Left renal cortex interstitium (tissue), 4 donors: ENCODE measurements at places on chromosomes 5 and 9. TPM values are rescaled to one million over a fixed set of nuclear protein-coding genes. Genes with fewer than 3 reads are reported as not detected.

Gene CCNI2
- polyA plus RNA-seq, result 3.7 TPM

- peak; percentile 15 for DNase-seq
Observed at GRCh38 chr5:110625376-110625999, 101.0 kb downstream of the TMEM232 start.

DNA sequence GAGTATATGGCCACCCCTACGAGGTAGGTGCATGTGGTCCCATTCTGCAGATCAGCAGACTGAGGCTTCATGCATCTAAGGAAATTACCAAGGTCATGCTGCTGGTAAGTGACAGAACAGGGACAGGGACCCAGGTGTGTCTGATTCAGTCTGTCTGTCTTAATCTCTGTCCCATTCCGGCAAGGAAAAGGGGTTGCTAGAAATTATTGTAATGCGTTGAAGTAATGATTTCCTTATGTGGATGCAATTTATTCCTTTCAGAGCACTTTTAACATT, 76.8 kb downstream of the AMBP start:
- no peak for DNase-seq

GRCh38 chr5:158783382-158783781, 316.3 kb downstream of the EBF1 start:
- no peak for DNase-seq

DNA sequence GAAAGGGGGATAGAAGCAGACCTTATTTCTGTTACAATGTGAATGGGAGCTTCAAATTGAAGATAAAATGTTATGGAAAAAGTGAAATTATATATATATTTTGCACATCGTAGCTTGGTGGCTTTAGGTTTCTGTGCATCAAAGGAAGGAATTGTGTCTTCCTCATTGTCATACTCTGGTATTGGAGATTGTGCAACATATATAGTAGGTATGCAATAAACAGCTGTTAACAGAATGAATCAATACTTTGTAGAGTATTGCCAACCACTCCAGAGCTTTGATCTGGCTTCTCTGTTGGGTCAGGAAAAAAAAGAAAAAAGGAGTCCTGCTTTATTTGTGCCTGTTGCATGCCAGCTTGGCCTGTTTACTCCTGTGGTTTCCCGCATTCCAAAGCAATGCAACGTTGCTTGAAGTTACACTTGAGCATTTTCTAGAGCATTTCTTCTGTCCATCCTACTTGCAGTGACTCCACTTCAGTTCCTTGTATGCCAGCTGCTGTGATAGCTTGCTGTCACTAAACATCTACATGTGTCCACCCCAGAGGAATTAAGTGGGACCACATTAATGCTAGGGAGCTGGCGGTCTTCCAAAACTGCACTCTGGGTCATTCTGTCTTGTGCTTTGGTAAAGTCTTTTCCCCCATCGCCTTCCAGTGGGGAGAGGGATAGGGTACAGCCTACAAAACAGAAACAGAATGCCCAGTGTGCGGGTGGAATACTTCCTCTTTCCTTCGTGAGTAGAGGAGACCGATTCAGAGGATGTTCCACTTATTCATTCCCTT, 62.0 kb upstream of the MEF2C start:
- DNase-seq, result no peak

- DNase-seq, result no peak
Observed at GRCh38 chr5:157669701-157670097, 1.6 kb upstream of the C5orf52 start.

- no peak for DNase-seq
Observed at GRCh38 chr5:110899566-110900412, 161.0 kb downstream of the SLC25A46 start.

GRCh38 chr5:36261186-36261585, 19.5 kb upstream of the NADK2 start:
- DNase-seq, result no peak
